Caco-2 (cell line): ENCODE measurements at places on chromosomes 16 and 17. TPM values are rescaled to one million over a fixed set of nuclear protein-coding genes. Genes with fewer than 3 reads are reported as not detected.

The CARD14 gene
- 1.3 and 1.8 TPM in 2 replicates for total RNA-seq

The KRTAP4-4 gene
- not detected in 2 replicates for total RNA-seq

The MYH13 gene
- total RNA-seq: not detected in 2 replicates

GRCh38 chr16:18050777-18051176 is 285.8 kb downstream of the NPIPA8 start:
- no peak for DNase-seq

- no peak for DNase-seq
Observed at GRCh38 chr16:55280587-55280986, 43.4 kb upstream of the IRX6 start.

- DNase-seq: no peak
Observed at GRCh38 chr16:85303354-85303883, 191.1 kb upstream of the CIBAR2 start.

GRCh38 chr16:86756882-86757703 is 178.7 kb downstream of the FOXL1 start:
- DNase-seq: no peak

- DNase-seq: peak; percentile 82
Observed at GRCh38 chr16:68257906-68258800, 6.2 kb upstream of the SLC7A6 start.

DNA sequence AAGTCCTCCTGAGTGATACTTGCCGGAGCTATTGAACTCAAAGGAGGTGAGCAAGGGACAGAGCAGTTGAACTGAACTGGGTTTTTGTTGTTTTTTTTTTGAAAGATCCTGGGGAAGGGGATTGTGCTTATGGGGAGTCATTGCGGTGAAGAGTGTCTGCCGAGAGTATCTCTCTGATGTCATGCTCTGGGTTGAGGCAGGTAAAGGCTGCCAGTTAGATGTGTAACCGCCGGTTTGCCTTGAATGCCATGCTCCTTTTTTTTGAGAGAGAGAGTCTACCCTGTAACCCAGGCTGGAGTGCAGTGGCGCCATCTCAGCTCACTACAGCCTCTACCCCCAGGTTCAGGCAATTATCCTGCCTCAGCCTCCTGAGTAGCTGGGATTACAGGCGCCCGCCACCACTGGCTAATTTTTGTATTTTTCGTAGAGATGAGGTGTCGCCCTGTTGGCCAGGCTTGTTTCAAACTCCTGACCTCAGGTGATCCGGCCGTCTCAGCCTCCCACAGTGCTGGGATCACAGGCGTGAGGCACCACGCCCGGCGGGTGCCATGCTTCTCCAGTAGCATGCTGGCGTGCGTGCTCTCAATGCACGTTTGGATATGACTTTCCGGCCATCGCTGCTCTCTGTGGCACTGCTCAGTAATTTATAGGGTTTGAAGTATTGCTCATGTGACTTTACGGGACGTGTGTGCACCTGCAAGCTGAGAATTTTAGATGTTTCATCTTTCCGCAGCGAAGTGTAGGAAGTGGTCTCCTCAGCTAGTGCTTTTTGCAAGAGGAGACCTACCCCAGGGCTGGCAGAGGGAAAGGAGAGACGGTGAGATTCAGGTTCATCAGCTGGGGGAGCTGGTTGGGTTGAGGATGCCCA is 8.5 kb downstream of the ZC3H18 start:
- no peak for DNase-seq

The SRCIN1 gene
- 23.6 and 25.8 TPM in 2 replicates for total RNA-seq

DNA sequence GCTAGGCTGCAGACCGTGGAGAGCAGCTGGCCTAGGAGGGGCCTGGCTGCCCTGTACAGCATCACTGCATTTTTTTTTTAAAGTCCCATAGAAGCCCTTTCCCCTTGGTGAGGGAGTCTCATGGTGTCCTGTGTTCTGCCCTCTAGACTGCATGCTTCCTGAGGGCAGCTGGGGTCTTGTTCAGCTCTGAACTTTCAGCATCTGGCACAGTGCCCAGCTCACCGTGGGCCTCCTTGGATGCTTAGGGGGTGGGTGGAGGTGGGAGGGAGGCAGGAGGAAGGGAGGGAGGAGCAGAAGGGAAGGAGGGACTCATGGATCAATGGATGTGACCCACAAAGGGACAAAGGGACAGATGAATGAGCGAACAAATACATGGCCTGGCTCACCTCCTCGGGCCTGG is 63.4 kb upstream of the TMEM97 start:
- no peak for DNase-seq

The FNDC8 gene
- not detected in 2 replicates for total RNA-seq

DNA sequence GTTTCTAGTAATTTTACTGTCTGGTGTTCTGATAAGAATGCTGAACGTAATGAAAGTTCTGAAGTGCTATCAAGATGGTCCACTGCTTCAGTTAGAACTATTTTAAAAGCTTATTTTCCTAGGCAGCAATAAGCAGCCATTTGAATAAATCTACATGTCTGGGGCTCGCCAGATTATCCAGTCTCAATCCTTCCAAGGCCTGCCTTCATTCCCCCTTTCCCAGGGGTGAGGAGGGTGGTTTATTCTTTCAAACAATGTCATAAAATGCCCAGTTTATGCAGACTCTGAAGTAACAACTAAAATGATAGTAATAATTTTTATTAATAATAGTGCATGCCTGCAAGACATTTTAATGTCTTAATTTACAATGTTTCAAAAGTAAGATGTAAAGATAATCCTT is 2.4 kb downstream of the CDH11 start:
- DNase-seq: no peak

DNA sequence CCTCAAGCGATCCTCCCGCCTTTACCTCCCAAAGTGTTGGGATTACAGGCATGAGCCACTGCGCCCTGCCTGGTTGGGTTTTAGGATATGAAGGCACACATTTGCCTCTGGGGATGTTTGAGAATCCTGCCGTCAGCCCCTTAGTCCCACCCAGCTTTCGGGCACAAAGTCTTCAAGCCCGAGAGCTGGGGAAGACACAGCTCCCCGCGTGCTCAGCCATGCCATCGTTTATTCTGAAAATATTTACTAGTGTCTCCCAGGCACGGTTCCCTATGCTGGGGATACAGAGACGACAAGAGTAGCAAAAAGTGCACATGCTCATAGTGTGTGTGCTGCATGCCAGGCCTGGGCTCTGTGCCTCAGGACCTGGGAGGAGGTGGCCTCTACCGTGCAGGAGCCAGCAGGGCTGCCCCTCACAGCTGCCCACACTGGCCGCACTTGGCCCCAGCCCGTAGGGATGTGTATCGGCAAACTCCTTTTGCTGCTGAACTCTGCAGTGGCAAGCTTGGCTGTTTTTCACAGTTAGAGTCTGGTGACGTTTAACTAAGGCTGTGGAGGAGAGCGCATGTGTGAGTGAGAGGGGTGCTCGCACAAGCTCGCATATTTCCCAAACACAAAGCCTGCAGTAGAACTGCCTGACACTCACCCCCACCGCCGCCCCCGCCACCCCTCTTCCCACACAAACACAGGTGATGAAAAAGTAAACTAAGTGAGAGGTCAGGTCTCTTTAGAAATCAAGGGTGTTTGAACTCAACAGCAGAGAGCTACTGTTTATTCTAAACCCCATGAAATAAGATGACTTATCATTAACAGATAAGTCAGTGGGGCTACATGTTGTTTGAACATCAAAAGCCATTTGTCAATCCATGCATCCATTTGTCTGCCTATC is 266.4 kb downstream of the MRTFB start:
- no peak for DNase-seq

The CD300E gene
- not detected in 2 replicates for total RNA-seq

GRCh38 chr17:69450918-69451317 is 36.4 kb downstream of the MAP2K6 start:
- no peak for DNase-seq

DNA sequence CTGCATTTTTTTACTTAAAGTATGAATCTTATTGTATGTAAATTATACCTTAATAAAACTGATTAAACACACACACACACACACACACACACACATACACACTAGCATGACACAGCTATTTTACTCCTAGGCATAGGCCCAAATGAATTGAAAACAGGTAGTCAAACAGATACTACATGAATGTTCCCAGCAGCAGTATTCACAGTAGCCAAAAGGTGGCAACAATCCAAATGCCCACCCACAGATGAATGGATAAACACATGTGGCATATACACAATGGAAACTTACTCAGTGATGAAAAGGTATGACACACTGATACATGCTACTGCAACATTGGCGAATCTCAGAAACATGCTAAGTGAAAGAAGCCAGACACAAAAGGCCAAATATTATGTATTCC is 223.5 kb downstream of the CYB561 start:
- DNase-seq: no peak

The SMIM5 gene
- 0.20 TPM in 1 of 2 replicates, not detected in the other for total RNA-seq

GRCh38 chr17:62781831-62782251 is 26.3 kb downstream of the MARCHF10 start:
- no peak for DNase-seq
